ENCODE measurements at places on chromosomes 12 and 14.

GRCh38 chr14:53692885-53693284 lies 263.7 kb downstream of the BMP4 start:
- no peak for DNase-seq

DNA sequence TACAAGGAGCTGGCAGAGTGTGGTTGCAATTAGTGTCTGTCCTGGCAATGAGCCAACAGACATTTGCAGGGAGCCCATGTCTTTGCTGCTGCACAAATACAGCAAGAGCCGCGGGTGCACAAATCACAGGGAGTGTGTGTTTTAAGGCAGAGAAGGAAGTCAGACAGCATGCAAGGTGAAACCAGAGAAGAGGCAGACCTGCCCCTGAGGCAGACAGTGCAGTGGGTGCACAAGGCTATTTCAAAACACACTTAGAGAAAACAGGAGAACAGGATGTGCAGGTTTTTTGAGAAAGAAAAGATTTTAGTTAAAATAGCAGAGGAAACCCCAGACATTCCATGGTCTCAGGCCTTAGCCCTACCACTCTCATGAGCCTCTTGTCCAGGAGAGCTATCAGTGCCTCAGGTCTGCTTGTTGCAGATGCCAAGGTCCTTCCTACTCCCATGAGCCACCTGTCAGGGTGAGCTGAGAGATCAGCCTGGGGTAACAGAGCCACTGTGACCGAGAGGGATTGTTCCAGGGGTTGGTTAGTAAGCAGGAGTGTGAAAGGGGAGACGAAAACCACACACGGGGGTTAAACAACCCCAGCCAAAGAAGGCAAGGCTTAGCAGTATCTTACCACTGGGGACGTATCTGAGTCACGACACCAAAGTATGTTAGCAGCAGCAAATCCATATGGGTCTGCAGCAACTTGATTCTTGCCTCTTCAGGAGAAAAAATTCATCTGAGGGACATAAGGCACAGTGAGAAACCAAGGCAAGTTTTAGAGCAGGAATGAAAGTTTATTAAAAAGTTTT lies 78.1 kb downstream of the C14orf132 start:
- peak; percentile 69 for DNase-seq

DNA sequence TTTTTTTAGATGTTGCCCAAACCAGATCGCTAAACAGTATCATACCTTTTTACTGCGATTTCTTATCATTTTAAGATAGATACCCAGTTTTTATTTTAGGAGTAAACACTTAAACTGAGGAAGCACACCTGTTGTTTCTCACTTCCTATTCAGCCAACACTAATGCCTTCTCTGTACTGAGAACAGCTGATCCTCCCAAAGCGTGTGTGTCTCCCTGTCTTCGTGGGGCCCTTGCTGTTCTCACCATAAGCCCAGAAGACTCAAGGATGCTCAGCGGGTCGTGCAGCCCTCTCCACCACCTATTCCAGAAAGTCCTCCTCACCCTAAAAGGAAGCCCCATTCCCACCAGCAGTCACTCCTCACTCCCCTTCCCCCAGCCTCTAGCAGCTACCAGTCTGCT lies 14.8 kb downstream of the PPP2R5C start:
- DNase-seq, result no peak

- peak; percentile 3 for DNase-seq
Measured at GRCh38 chr14:87944987-87945604, 47.9 kb downstream of the GALC start.
